ENCODE measurements at places on chromosomes 2 and 18.

DNA sequence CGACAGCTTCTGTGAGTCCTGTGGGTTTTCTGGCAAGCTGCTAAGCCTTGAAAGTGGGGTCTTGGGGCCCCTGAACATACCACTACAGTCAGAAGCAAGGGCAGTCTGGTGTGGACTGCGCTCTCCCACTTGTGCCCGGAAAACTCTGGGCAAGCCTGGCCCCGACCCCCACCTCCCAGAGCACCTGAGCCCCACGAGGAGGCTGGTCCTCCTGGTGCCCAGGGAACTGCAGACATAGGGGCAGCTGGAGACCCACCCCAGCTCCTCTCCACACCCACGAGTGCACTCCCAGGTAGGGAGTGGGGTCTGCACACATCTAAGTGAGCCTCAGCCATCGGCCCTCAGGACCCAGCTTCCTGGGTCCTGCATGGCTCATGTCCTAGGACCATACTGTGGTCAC, 16.2 kb upstream of the GPC1 start:
- DNase-seq = no peak

GRCh38 chr2:152223977-152224376, 48.4 kb upstream of the STAM2 start:
- DNase-seq = no peak

DNA sequence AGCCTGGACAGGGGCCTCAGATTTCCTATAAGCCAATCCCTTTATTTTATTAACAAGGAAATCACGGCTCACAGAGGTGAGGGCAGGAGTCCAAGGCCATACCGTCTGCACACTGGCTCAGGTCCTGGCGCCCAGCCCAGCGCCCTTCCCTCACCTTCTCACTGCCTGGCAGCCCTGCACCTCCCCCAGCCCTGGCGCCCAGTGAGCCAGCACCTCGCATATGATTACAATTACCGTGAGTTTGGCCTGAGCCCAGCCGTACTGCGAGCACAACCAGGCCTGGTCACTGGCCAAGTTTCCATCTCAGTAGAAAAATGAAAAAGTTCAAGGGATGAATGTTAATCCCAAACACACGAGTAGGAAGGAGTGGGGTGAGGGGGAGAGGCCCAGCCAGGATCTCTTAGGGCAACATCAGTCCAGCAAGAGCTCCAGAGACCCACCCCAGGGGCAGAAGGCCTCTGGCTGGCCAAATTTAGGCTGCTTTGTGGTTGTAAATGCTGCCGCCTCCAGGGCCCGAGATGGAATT, 68.4 kb downstream of the MCFD2 start:
- peak; percentile 98 for DNase-seq

DNA sequence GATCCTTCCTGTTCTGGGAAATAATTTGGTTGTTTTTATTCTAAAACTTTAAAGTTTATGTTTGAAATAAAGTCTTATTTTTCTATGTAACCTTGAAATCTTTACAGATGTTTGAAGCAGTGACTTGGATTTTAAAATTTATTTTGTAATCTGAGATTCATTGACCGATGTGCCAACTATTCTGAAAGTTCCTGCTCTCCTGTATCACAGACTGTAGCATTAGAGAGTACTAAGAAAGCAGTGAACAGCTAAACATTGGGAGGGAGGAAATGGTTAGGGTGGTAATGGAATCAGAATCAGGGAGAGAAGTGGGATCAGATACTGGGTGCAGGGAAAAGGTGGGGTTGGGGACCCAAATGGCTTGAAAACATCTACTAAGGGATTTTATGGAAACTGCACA, 69.9 kb downstream of the CDC42EP3 start:
- DNase-seq = no peak

GRCh38 chr18:79405781-79406575, 10.2 kb downstream of the NFATC1 start:
- no peak for DNase-seq

DNA sequence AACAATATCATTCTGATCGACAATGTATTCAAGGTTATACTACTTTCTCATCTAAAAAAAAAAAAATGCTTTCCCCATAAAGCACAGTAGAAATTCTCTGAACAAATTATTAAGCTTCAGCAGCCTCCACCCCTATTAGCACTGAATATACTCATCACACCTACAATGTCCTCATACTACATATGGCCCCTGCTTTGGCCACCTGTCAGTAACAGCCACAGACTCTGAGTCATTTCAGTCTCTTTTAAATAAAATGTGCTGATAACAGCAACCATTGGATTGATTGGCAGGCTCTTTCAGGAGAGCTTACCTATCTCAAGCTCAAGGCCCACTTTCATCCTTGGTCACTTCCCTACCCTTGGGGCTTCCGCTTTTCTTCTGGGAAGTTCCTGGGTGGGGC, 236.7 kb downstream of the TMX3 start:
- no peak for DNase-seq

- DNase-seq = no peak
These were observed 232.4 kb downstream of the MEIS1 start for GRCh38 chr2:66667301-66667700.

GRCh38 chr2:219713110-219713509, 85.7 kb downstream of the SLC4A3 start:
- DNase-seq = peak; percentile 48

DNA sequence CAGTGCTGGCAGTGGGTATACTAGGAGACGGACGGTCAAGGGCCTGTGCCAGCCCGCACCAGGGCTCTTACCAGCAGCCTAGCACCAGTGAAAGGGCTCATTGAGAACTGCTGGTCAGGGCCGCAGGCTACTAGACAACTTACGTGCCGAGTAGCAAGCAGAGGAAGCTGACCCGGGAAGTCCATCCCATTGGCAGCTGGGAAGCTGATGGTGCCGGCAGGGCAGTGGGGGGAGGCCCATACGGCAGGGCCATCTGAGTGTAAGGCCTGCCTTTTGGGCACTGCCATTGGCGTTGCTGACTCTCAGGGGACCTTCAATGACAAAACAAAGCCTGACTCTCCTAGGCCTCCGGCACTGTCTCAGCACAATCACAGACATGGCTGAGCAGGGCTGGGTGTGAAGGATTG, 20.6 kb downstream of the EFR3B start:
- no peak for DNase-seq

GRCh38 chr2:113858764-113859163, 31.1 kb upstream of the ACTR3 start:
- peak; percentile 84 for DNase-seq

- DNase-seq = no peak
These were observed 3.0 kb downstream of the MAB21L4 start for GRCh38 chr2:240892925-240893324.

- peak; percentile 26 for DNase-seq
These were observed 57.9 kb downstream of the LYPD6 start for GRCh38 chr2:149388120-149388816.

GRCh38 chr2:174697255-174697654, 67.0 kb downstream of the CHRNA1 start:
- peak; percentile 58 for DNase-seq

- peak; percentile 88 for DNase-seq
These were observed 22.6 kb upstream of the ITGA6 start for GRCh38 chr2:172404824-172405223.

GRCh38 chr2:196059491-196059960, 9.1 kb downstream of the DNAH7 start:
- no peak for DNase-seq

GRCh38 chr2:16395601-16396000, 270.0 kb downstream of the CYRIA start:
- no peak for DNase-seq

- no peak for DNase-seq
These were observed 17.5 kb upstream of the LIPG start for GRCh38 chr18:49544362-49544761.

- peak; percentile 98 for DNase-seq
These were observed 222.0 kb upstream of the FN1 start for GRCh38 chr2:215657844-215658243.

DNA sequence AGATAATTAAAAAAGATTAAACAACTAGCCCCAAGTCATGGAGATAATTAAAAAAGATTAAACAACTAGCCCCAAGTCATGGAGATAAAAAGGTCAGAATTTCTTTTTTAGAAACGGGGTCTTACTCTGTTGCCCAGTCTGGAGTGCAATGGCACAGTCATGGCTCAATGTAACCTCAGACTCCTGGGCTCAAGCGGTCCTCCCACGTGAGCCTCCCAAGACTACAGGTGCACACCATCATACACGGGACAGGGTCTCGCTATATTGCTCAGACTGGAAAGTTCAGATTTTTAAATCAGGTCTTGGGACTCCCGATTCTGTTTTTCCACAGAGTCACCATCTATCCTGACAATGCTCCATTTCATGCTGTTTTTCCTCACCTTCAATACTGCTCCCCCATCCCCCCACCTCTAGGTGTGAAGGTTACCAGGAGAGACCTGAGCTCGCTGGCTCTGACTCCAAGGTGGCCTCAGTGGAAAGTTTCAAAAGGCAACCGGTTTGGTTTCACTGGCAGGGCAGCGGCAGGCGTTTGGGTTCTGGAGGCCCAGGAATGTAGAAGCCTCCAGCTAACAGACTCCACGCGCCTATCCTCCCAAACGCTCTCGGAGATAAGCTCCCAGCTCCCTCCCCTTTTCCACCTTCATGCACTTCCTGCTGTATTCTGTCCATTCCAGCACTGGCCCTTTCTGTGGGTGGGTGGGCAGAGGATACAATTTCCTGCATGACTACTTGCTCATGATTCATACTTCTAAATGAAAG, 2.9 kb upstream of the SEMA4C start:
- peak; percentile 41 for DNase-seq

- no peak for DNase-seq
These were observed 254.3 kb downstream of the SOX11 start for GRCh38 chr2:5946225-5947115.

DNA sequence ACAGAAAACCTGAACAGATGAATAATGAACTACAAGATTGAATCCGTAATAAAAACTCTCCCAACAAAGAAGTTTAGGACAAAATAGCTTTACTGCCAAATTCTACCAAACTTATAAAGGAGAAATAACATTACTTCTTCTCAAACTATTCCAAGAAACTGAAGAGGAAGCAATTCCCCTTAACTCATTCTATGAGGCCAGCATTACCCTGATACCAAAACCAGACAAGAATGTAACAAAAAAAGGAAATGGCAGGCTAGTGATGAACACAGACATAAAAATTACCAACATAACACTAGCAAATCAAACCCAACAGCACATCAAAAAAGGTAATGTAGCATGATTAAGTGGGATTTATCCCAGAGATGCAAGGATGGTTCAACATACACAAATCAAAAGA, 213.7 kb upstream of the FOSL2 start:
- DNase-seq = no peak

- no peak for DNase-seq
These were observed 242.7 kb downstream of the ASXL3 start for GRCh38 chr18:33820517-33821371.

GRCh38 chr2:135850892-135851668, 14.1 kb upstream of the LCT start:
- no peak for DNase-seq

- no peak for DNase-seq
These were observed 121.0 kb downstream of the SPOPL start for GRCh38 chr2:138622613-138623012.

- DNase-seq = no peak
These were observed 40.4 kb downstream of the KLHL29 start for GRCh38 chr2:23425338-23425871.

GRCh38 chr2:19860022-19860421, 41.8 kb downstream of the TTC32 start:
- no peak for DNase-seq

GRCh38 chr2:121974897-121975661, 219.6 kb downstream of the TSN start:
- peak; percentile 75 for DNase-seq

- DNase-seq = no peak
These were observed 3.4 kb downstream of the FANCL start for GRCh38 chr2:58237741-58238140.

- no peak for DNase-seq
These were observed 43.0 kb upstream of the COL5A2 start for GRCh38 chr2:189222468-189223105.

DNA sequence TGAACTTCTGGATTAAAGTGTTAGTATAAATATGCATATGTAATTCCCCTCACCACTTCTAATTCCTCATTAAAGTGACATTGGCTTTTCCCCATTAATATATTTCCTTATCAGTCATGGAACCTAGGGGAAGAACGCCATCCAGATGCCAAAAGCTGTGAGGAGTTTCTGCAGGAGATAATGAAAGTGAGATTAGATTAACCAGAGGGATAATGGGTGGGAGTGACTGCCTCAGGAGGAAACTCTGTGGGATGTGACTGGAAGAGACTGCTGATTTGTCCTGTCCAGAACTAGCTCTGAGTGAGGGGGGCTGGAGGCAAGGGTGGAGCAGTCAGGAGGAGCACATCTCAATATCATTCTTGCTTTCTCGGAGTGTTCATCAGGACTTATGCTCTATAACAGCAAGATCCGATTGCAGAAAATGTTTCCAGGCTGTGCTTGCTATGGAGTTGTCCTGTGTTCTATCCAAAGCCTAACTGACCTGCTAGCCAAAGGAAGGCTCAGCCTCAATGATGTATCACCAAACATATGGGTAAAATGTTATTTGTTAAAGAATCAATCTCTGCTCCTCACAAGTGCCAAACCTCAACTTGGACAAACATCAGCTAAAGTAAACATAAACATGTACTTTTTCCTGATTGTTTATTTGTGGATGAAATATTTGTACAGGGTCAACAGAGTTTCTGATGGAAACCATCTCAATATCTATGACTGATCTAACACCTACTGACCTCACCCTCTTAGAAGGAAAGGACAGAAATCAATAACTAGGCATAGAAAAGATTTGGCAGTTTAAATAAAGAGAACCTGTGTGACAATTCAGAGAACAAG, 118.5 kb downstream of the ASXL3 start:
- no peak for DNase-seq

DNA sequence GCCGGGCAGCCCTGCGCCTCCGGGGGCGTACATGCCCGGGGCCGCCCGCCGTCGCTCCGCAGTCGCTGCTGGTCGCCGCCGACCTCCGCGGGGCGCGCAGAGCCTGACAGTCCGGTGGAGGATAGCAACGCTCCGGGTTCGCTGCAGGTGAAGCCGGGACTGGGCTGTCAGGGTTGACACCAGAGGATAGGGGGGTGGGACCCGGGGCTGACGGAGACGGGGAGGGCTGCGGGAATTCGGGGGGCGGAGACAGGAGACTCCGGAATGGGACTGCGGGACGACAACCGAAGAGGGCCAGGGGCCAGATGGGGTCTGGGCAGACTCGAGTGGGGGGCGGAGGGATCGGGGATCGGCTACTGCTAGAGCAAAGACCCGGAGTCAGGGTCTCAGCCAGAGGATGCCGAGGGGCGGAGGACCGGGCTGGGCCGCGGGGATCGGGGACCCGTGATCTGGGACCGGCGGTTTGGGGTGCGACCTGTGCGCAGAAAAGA, 403 bp downstream of the TMEM127 start:
- peak; percentile 12 for DNase-seq

Measured in fibroblast of skin of right biceps (primary cell).